ENCODE measurements at places on chromosomes 2 and 18. TPM values are rescaled to one million over a fixed set of nuclear protein-coding genes. Genes with fewer than 3 reads are reported as not detected.
A peak's percentile ranks its signal among the peaks of the same experiment; 100 is the strongest.

- no peak for DNase-seq
Measured at GRCh38 chr2:206431439-206431838, 11.9 kb upstream of the ADAM23 start.

GRCh38 chr2:241088791-241089732, 13.0 kb downstream of the MTERF4 start:
- no peak for DNase-seq

The TTR gene
- not detected for total RNA-seq

- no peak for DNase-seq
Measured at GRCh38 chr2:20737505-20737904, 70.6 kb downstream of the GDF7 start.

The GPBAR1 gene
- 0.51 TPM for total RNA-seq

The UNC50 gene
- total RNA-seq, result 41.8 TPM

DNA sequence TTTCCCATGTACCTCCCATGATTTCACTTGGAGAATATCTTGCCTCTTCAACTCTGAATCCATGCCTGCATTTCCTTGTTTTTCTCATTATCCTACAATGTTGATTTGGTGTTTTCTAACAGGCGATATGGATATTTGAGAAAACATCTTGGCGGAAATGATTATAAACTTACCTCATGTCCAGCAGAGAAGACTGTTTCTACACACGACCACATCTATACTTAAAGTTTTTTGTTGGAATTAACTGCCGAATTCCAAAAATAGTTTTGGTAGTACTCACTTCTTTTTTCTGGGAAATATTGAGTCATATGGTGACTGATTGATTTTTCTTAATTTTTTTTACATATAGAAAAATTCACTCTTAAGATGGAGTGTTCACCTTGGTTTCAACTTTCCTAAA, 41.4 kb upstream of the TMEFF2 start:
- no peak for DNase-seq

GRCh38 chr2:25443766-25444165, 102.0 kb upstream of the DNMT3A start:
- DNase-seq, result no peak

- peak; percentile 29 for DNase-seq
Measured at GRCh38 chr2:12501469-12502158, 215.1 kb upstream of the TRIB2 start.

DNA sequence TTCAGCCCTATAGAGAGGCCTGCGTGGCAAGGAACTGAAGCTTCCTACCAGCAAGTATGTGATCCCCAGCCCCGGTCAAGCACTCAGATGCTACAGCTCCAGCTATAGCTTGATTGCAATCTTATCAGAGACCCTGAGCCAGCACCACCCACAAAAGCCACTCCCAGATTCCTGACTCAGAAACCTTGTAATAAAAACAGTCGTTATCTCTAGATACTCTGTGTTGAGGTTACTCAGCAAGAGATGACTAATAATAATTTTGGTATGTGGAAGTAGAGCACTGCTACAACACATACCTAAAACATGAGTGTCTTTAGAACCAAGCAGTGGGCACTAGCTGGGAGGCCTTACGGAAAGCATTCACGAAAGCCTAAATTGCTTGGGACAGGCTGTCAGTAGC, 216.9 kb downstream of the UXS1 start:
- no peak for DNase-seq

GRCh38 chr2:233867993-233868532, at the start of gene MSL3B:
Gene MSL3B, minus strand, starts transcription at chr2:233868386.
- DNase-seq, result peak; percentile 62

The TSHZ1 gene
- 18.6 TPM for total RNA-seq

GRCh38 chr2:163719331-163719730, 16.5 kb downstream of the FIGN start:
- no peak for DNase-seq

Data from CD8-positive, alpha-beta memory T cell (primary cell).